GM20000 (cell line): ENCODE measurements at places on chromosomes 4 and X.

- no peak for DNase-seq
Measured at GRCh38 chr4:135191596-135191995, 990.0 kb upstream of the PABPC4L start.

- DNase-seq: no peak
Measured at GRCh38 chr4:130074096-130074495, 978.1 kb downstream of the C4orf33 start.

DNA sequence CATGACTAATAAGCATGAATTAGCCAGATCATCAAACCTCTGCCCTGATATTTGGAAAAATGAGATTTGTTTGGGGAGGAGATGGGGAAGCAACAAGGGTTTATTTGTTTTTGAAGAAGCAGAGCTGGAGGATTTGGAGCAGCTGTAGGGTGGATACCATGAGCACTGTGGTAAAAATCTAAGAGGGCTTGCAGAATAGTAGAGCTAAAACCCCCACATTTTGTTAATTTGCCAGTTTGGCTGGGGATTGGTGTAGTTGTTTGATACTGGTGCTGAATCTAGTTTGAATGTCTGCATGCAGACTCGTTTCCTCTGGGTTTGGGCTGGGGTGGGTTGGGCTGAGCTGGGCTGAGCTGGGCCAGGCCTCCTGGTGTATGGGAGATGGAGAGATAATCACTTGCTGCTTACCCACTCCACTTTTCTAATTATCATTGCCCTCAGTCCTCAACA is 43.7 kb downstream of the SMAD1 start:
- no peak for DNase-seq

GRCh38 chr4:174365018-174365587 is 81.4 kb downstream of the CEP44 start:
- DNase-seq: peak; percentile 7

GRCh38 chr4:147367891-147368290 is 113.0 kb upstream of the EDNRA start:
- DNase-seq: no peak

DNA sequence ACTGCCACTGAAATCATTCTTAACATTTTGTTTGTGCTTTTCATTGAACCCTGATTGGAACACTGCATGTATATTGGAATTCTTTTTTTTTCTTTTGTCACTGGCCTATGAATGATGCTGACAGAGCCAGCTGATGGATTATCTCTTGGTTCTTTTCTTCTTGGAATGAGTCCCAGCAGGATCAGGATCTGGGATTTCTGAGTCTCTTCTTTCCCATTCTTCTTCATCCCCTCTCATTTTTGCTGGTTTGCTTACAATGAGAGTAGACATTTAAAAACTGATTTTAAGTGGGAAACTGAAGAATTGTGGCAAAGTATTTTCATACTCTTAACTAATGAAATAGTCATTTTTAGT is 9.0 kb downstream of the DCUN1D4 start:
- DNase-seq: no peak

GRCh38 chr4:76470064-76470463 is 35.0 kb downstream of the SHROOM3 start:
- DNase-seq: no peak

DNA sequence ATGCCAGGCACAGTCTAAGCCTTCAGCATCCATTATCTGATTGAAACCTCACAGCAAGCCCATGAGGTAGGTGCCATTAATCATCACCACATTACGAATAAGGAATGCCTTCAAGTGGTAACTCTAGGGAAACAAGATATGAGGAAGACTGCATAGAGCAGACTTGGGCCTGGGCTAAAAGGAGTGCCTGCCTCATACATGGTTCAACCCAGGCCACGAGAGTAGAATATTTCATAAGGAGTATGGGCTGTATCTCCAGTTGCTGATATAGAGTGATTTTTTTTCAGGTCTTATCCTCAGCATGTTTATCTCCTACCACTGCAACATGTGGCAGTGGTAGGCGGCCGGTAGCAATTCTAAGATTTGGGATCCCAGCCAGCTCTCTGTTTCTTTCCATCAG is 51.7 kb downstream of the ATP11C start:
- DNase-seq: no peak

DNA sequence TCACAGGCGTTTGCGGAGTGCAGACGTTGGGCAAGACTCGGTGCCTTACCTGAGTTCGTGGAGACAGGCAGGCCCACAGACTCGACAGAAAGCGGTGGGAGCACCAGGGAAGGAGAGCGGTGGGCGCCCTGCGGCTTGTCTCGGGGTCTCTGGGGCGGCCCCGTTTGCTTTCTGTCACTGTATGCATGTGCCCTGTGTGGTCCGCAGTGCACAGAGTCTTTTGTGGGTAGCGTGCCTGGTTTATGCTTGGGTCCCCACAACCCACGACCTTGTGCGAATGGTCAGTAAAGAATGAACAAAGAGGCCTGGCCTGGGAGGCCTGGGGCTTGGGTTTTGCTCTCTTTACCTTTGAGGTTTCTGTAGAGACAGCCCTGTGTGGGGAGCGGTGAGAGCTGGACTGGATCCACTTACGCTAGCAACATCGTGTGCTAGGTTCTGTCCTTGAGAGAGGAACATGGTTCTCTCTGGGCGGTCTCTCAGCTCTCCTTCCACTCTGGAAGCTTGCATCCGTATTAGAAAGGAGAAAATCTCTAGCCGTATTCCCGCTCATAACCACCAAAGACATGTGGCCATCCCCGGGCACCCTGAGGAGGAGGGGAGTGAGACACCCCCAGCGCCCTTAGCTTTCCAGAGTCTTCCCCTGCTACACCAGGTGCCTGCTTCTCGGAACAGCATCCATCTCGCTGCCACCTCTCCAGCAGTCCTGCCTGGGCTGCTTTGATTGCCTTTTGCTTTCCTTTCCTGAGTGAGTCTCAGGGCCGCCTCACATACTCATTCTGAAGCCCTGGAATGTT is 1.2 kb downstream of the TADA2B start:
- DNase-seq: no peak
